ENCODE measurements at places on chromosomes 16 and 17.

GRCh38 chr17:83110735-83111134, 31.3 kb downstream of the METRNL start:
- no peak for DNase-seq

GRCh38 chr17:45782889-45783592, 1.1 kb upstream of the CRHR1 start:
- peak; percentile 58 for DNase-seq

DNA sequence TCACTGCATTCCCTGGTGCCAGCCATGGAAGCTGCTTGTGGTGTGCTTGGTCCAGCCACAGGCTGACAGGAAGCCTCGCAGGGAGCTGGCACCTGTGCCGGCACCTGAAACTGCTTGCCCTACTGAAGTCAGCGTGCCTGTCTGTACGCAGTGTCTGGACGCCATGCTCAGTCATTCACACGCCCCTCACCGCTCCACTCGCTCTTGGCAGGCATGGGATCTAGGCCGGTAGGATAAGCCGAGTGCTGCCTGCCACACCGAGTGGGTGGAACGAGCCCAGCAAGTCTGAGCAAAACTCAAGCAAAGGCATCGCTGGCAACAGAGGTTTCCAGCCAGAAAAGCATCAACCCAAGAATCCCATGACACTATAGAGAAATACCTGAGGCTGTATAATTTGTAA, 350.6 kb downstream of the CDH11 start:
- no peak for DNase-seq

GRCh38 chr17:78504156-78504925, 72.9 kb downstream of the DNAH17 start:
- no peak for DNase-seq

- no peak for DNase-seq
Observed at GRCh38 chr17:37067555-37068111, 118.9 kb downstream of the AATF start.

GRCh38 chr16:81478876-81479511, 34.4 kb downstream of the CMIP start:
- DNase-seq: no peak

All from right forelimb (tissue), 1 donor.